NCI-H748 treated with DMSO at 0.1 percent for 48 hours (cell line): ENCODE measurements at places on chromosomes 6 and 20.

GRCh38 chr20:10625641-10626040, 48.2 kb downstream of the JAG1 start:
- DNase-seq, result no peak

GRCh38 chr6:29525311-29525639, 34.3 kb downstream of the UBD start:
- no peak for DNase-seq

DNA sequence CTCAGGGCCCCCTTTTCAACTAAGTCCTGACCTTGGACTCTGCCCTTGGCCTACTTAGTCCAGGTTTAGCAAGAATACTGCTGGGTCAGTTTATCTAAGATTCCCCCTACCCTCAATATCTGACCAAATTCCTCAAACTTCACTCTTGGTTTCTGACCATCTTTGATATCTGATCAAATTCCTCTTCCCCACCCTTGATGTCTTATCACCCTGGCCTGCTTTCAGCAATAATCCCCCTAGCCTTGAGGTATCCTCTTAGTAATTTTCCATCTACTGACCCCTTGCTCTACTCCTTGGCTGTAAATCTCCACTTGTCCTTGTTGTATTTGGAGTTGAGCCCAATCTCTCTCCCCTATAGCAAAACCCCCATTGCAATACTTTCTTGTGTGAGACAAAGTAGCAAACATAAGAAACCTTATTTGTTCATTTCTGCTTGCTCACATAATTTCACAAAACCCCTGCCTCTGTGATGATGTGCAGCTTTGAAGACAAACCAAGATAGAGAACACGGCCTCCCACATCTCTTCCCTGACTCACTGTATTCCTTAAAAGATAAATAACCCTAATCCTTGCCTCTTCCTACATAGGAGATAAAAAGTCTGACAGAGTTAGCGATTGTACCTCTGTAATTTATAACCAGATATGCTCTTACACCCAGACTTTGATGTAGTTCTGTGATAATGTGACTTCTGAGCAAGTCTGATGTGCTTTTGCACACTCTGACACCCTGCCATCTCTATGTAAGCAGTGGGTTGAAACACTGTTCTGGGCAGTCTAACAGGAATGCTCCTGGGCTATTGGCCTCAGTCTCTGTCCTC, 13.8 kb upstream of the IYD start:
- DNase-seq, result no peak

DNA sequence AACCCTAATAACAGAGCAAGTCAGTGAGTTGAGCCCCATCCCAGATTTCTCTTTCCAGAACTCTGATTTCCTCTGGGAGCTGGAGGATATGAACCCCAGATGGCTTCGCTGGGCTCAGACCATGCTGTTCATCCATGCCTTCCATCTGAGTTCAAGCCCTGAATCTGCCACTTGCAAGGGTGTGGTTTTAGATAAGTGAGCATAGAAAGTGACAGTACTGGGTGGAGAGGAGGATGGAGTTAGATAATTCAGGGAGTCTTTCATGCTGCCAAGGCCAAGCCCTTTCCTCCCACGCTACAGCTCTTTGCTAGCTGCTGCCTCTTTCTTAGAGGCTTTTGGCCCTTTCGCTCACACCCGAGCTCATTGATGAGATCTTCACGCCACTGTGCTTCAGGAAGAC, 57.2 kb upstream of the MAFB start:
- no peak for DNase-seq

- DNase-seq, result no peak
These were observed 82.7 kb downstream of the PTPRK start for GRCh38 chr6:128437685-128438084.

DNA sequence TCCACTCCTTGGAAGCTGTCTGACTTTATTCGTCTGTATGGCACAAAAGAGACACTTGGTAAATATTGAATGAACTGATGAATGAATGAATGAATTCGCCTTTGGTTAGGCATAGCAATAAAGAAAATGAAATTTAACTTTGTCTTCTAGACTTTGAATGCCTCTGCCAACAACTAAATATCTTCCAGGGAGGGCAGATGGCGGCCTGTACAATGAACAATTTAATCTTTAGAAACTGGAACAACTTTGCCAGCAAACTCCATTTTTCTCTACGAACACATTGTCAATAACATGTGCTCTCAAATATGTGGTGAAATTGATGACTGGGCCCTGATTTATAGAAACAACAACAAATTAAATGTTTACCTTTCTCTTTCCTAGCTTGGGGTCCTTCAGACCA, 140.6 kb downstream of the ZNF217 start:
- DNase-seq, result no peak
